ENCODE measurements at places on chromosomes 4 and X.

- DNase-seq = peak; percentile 3
These were observed 156.6 kb upstream of the ARSJ start for GRCh38 chr4:114136069-114136468.

DNA sequence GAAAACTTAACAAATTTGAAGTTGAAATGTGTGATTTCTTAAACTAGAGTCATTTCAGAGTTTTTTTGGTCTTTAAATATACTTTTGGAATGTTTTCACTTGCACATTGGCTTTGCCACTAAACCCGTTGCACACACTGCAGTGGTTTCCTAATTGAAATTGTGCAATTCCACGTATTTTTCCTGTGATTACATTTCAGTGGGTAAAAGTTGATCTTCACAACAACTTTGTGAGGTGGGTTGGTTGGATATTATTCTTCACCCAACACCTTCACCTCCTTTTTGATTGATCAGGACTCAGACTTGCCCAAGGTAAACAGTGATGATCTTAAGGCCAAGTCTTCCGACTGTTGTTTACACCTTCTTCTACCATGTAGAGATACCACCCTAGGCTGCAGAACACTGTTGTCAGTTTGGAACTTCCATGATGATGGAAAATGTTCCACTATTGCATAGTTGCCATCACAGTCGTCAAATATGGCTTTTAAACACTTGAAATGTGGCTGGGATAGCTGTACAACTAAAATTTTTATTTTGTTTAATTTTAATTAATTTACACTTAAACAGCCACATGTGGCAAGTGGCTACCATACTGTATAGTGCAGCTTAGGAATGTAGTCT, 13.7 kb downstream of the SEPTIN11 start:
- no peak for DNase-seq

- no peak for DNase-seq
These were observed 38.0 kb downstream of the TRIM2 start for GRCh38 chr4:153241970-153242838.

GRCh38 chr4:4633431-4633830, 91.6 kb upstream of the STX18 start:
- DNase-seq = no peak

DNA sequence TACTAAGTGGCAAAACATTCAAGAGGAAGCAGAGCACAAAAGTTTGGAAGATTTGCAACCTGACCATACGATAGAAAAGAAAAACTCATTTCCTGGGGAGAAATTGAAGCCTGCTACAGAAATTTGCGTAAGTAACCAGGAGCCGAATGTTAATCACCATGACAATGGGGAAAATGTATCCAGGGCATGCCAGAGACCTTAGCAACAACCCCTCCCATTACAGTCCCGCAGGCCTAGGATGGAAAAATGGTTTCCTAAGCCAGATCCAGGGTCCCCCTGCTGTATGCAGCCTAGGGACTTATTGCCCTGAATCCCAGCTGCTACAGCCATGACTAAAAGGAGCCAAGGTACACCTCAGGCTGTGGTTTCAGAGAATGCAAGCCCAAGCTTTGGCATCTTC, 472.2 kb upstream of the KLHL4 start:
- DNase-seq = no peak

- no peak for DNase-seq
These were observed 956 bp downstream of the SORCS2 start for GRCh38 chr4:7193030-7193958.

GRCh38 chr4:74665346-74665745, 129.0 kb downstream of the BTC start:
- DNase-seq = no peak

GRCh38 chr4:52576326-52576725, 82.8 kb downstream of the USP46 start:
- no peak for DNase-seq

GRCh38 chr4:15233264-15233597, 194.6 kb upstream of the C1QTNF7 start:
- DNase-seq = no peak

DNA sequence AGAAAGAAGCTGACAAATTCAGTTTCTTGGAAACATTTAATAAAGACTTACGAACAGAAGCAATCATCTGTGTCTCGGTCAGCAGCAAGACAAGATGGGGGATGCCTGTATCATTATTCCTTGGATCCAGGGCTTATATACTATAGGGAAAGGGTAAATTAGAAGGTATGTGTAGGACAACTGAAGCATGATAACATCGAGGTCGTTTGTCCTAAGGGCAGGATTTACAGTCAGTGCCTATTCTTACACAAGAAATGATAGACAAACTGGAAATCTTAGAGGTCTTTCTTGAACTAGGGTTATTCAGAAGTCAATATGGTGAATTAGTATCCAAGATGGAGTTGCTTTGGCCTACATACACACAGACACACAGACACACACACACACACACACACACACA, 553.0 kb downstream of the STPG2 start:
- no peak for DNase-seq

DNA sequence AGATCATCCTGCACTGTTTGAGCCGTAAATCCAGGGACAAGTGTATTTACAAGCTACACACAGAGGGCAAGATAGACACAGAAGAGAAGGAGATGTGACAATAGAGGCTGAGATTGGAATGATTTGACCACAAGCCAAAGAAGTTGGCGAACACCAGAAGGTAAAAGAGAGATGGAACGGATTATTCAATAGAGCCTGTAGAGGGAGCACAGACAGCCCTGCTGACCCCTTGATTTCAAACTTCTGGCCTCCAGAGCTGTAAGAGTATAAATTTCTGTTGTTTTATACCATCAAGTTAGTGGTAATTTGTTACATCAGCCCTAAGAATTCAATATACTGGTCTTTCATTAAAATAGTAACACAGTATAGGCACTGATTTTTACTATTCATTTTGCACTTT, 447.8 kb downstream of the FAT4 start:
- no peak for DNase-seq

- DNase-seq = no peak
These were observed 78.7 kb downstream of the VCX3A start for GRCh38 chrX:6456196-6456595.

DNA sequence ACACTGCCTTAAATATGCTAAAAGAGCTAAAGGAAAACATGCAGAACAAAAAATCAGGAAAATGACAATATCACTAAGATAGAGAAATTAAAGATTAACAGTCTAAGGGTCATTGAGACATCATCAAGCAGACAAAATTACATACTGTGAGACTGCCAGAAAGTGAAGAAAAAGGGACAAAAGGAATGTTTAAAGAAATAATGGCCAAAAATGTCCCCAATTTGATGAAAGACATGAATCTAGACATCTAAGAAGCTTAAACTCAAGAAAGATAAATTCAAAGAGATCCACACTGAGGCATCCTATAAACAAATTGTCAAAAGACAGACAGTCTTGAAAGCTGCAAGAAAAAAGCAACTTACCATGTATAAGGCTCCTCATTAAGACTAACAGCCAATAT, 63.7 kb downstream of the OPHN1 start:
- DNase-seq = no peak

- DNase-seq = no peak
These were observed 38.9 kb downstream of the NUDT9 start for GRCh38 chr4:87461281-87461700.

- DNase-seq = peak; percentile 3
These were observed 106.6 kb upstream of the NAP1L5 start for GRCh38 chr4:88804234-88804633.

GRCh38 chrX:29487714-29488113, 727.6 kb upstream of the MAGEB2 start:
- DNase-seq = no peak

DNA sequence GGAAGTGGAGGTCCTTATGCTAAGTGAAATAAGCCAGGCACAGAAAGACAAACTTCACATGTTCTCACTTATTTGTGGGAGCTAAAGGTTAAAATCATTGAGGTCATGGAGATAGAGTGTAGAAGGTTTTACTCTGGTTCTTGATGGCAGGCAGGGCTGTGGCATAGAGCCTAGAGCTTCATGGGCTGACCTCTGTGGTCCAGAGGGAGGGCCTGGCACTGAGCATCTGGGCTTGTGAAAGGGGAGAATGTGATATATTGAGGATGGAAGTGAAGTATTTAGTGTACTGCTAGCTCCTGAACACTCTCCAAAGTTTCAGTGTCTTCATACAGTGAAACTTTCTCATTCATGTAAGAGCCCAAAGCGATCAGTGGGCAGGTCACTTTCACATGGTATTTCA, 71.3 kb upstream of the ANXA3 start:
- DNase-seq = no peak

- DNase-seq = no peak
These were observed 53.6 kb downstream of the FHIP1A start for GRCh38 chr4:151462554-151462953.

DNA sequence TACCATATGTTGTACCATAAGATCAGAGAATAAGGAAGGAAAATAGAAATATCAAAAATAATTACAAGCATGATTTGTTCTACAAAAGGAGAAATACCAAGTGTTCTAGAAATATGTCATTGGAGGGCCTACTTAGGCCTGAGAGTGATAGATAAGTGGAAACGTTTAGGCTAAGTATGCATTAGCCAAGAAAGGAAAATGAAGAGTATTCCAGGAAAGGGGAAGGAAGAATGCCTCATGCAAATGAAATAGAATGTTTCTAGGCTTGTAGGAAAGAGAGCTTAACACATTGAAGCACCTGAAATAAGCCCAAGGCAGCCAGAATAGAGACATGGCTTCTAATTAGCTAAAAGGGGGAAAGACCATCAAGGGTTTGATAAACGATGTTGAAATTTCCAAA, 595.7 kb upstream of the ATOH1 start:
- no peak for DNase-seq

DNA sequence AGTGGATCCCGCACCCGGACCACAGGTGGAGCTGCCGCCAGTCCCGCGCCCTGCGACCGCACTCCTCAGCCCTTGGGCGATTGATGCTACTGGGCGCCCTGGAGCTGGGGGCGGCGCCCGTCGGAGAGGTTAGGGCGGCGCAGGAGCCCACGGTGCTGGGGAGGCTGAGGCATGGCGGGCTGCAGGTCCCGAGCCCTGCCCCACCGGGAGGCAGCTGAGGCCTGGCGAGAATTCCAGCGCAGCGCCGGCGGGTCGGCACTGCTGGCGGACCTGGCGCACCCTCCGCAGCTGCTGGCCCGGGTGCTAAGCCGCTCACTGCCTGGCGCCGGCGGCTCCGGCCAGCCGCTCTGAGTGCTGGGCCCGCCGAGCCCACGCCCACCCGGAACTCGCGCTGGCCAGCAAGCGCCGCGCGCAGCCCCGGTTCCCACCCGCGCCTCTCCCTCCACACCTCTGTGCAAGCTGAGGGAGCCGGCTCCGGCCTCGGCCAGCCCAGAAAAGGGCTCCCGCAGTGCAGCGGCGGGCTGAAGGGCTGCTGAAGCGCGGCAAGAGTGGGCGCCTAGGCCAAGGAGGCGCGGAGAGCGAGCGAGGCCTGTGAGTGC, 1256.5 kb downstream of the STIM2 start:
- no peak for DNase-seq

DNA sequence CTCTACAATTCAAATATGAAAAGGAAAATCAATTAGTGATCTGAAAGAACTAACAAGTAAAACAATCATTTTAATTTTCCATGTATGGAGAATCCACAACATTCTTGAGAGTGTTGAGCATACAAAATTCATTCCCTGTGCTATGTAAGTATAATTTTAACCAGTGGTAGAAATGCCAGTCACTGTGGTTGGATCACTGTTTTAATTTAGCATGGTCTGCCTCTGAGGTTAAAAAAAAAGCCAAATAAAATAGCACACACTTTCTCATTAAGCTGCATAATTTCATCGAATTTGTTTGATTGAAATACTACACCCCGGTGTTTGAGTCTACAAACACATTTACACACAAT, 185.5 kb upstream of the STS start:
- DNase-seq = no peak

- peak; percentile 12 for DNase-seq
These were observed 186.1 kb downstream of the CAMK2D start for GRCh38 chr4:113575401-113575800.

DNA sequence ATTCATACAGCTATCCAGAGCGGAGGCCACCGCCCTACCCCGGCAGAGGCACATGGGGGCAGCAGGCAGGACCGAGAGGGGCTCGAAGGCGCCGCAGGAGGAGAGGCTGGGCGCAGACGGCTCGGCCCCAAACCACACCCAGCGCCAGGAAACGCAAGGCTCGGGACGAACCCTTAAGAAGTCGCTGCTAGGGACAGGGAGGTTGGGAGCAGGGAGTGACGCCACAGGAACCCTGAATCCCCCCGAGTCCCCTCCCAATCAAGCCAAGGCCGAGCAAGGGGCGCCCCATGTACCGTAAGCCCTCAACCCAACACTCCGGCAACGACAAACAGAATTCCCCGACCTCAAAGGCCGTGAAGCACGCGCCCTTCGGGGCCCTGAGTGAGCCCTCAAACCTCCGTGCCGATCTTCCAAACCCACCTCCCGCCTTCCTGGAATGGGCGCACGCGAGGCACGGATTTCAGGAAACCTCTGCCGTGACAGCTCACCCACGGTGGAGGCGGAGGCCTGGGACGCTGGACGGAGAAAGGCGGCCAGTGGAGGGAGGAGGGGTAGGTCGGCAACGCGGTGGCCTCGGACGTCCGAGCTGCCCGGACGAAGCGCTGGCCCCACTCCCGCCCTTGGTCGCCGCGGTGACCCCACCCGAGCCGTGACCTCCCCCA, 1.8 kb downstream of the ZFYVE28 start:
- no peak for DNase-seq

GRCh38 chr4:142544594-142544993, 301.5 kb downstream of the INPP4B start:
- DNase-seq = no peak

- DNase-seq = no peak
These were observed 143.3 kb upstream of the RPS6KA3 start for GRCh38 chrX:20409991-20410390.

DNA sequence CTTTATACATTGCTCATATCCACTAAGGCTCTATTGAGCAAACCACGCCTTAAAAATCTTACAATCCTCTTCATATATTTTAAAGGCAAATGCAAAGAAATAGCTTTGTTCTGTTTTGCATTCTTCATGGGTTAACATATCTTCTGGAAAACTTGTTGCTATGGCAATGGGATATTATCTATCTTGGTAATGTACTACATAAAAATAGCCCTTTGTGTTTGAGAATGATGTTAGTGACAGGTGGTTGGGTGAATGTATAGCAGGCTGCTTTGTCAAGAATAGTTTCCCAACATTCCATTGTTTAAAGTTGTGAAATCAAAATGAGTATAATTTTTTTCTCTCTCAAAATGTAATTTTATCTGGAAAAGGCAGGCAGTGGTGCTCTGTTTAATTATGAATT, 16.8 kb downstream of the REPS2 start:
- DNase-seq = no peak

- no peak for DNase-seq
These were observed 25.2 kb upstream of the FAM241A start for GRCh38 chr4:112120021-112120420.

GRCh38 chr4:20271950-20272349, 20.2 kb downstream of the SLIT2 start:
- no peak for DNase-seq
